ENCODE measurements at places on chromosomes 3 and 15. TPM values are rescaled to one million over a fixed set of nuclear protein-coding genes. Genes with fewer than 3 reads are reported as not detected.

IL17RE gene
- total RNA-seq: 10.1 TPM

INAFM2 gene
- total RNA-seq: 9.2 TPM

- no peak for DNase-seq
- peaks cover 40% of the 10 kb centered on the region for H3K27me3 ChIP-seq
- H3K27ac ChIP-seq: no peak overlapping the region
- H3K36me3 ChIP-seq: no peaks in the 10 kb centered on the region
- H3K4me3 ChIP-seq: no peak overlapping the region
- no peaks in the 10 kb centered on the region for H3K4me1 ChIP-seq
These were observed 36.0 kb downstream of the MORC1 start for GRCh38 chr3:109081746-109082510.

DNA sequence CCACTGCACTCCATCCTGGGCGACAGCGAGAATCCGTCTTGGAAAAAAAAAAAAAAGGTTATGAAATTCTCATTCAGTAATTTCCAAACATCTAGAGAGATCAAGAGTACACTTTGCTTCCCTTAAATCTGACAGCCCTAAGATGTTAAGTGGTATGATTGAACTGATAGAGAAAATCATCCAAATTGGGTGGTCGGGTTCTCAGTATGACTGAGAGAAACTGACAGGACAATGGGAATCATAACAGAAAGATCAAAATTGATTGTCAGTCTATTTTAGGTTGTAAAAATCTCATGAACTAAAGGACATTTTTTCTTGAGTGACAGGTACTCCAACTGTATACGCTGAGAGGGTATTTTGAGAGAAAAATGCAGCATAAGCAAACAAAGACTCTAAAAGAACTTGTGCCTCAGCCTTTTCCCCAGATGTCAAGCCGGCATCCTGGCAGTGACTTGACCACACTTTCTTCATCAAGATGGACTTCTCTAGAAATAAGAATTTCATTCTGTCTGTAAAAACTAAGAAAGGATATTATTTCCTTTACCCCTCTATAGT is 65.8 kb downstream of the MYO5A start:
- peaks cover 7% of the 10 kb centered on the region for H3K36me3 ChIP-seq
- H3K27me3 ChIP-seq: no peaks in the 10 kb centered on the region
- H3K27ac ChIP-seq: peak overlapping the region; percentile 99
- H3K4me3 ChIP-seq: no peak overlapping the region

All from T-helper 17 cell (primary cell).